ENCODE measurements at places on chromosomes 16 and 17. TPM values are rescaled to one million over a fixed set of nuclear protein-coding genes. Genes with fewer than 3 reads are reported as not detected.

The MT1F gene
- polyA plus RNA-seq = 4.1 TPM

The CNTROB gene
- polyA plus RNA-seq = 20.5 TPM

The HS3ST6 gene
- not detected for polyA plus RNA-seq

The TLCD3B gene
- not detected for polyA plus RNA-seq

The NUP88 gene
- 64.9 TPM for polyA plus RNA-seq

The ZNF205 gene
- polyA plus RNA-seq = 8.7 TPM

The SRCIN1 gene
- 0.41 TPM for polyA plus RNA-seq

The CD300E gene
- polyA plus RNA-seq = not detected

The CAPNS2 gene
- polyA plus RNA-seq = 70.5 TPM

The FBXO31 gene
- 12.9 TPM for polyA plus RNA-seq

The ADAP2 gene
- 4.2 TPM for polyA plus RNA-seq

The UNC13D gene
- polyA plus RNA-seq = 0.25 TPM

The KRTAP2-1 gene
- not detected for polyA plus RNA-seq

The ZDHHC1 gene
- 1.1 TPM for polyA plus RNA-seq

The PRSS33 gene
- not detected for polyA plus RNA-seq

The ZNF594 gene
- polyA plus RNA-seq = 0.67 TPM

The CFAP97D1 gene
- not detected for polyA plus RNA-seq

The MYL4 gene
- not detected for polyA plus RNA-seq

The NUDT21 gene
- polyA plus RNA-seq = 81.5 TPM

The NAGS gene
- polyA plus RNA-seq = 1.8 TPM

The CCL17 gene
- not detected for polyA plus RNA-seq

The MTSS2 gene
- 21.8 TPM for polyA plus RNA-seq

The CLEC18C gene
- polyA plus RNA-seq = not detected

The EVPLL gene
- polyA plus RNA-seq = 1.7 TPM

The BCL6B gene
- polyA plus RNA-seq = not detected

The TGFB1I1 gene
- polyA plus RNA-seq = 3.7 TPM

The CD300LB gene
- not detected for polyA plus RNA-seq

The ASPA gene
- polyA plus RNA-seq = not detected

The NOG gene
- 0.68 TPM for polyA plus RNA-seq

The SLC12A3 gene
- 0.01 TPM for polyA plus RNA-seq

The SCGB1C2 gene
- polyA plus RNA-seq = not detected

The ZG16 gene
- not detected for polyA plus RNA-seq

The C16orf74 gene
- 35.3 TPM for polyA plus RNA-seq

The NLE1 gene
- polyA plus RNA-seq = 16.0 TPM

The MYH11 gene
- polyA plus RNA-seq = not detected

The CRYM gene
- polyA plus RNA-seq = 0.17 TPM

The SPATA32 gene
- not detected for polyA plus RNA-seq

The MC1R gene
- polyA plus RNA-seq = 1.9 TPM

The SAMD14 gene
- 0.02 TPM for polyA plus RNA-seq

The SHCBP1 gene
- 12.5 TPM for polyA plus RNA-seq

The RAC3 gene
- 23.0 TPM for polyA plus RNA-seq

The ADAD2 gene
- polyA plus RNA-seq = not detected
